ENCODE measurements at places on chromosomes 6 and 20. TPM values are rescaled to one million over a fixed set of nuclear protein-coding genes. Genes with fewer than 3 reads are reported as not detected.

FILIP1 gene
- total RNA-seq = 0.52 TPM

SNAP25 gene
- 4.5 TPM for total RNA-seq

MUC22 gene
- total RNA-seq = not detected

ADGRF4 gene
- total RNA-seq = not detected

BHLHE23 gene
- total RNA-seq = not detected

LY6G6F gene
- total RNA-seq = not detected

RAMACL gene
- 0.43 TPM for total RNA-seq

SYNDIG1 gene
- not detected for total RNA-seq

MRAP2 gene
- total RNA-seq = 0.47 TPM

C6orf15 gene
- total RNA-seq = not detected

SMIM26 gene
- total RNA-seq = 105 TPM

CBLN4 gene
- not detected for total RNA-seq

All from bronchial smooth muscle cell (primary cell).